H54 (cell line): ENCODE measurements at places on chromosomes 7 and 10.

DNA sequence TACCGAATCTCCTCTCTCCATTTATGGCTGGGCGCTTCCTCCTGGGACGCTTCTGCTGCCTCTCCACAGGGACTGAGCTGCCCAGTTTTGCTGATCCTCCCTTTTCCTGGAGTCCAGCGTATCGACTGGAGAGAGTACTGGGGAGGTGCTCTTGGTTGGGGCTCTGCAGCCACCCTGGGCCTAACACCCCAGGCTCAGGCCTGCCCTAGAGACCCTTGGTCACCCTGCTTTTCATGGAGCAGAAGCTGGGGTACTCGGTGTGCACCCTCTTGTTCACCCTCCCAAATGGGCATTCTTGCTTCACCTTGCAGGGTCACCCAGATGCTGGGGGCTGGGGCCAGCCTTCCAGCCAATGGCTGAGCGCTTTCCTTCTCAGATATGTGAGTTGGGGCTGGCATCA lies 88.8 kb upstream of the RET start:
- no peak for DNase-seq

- no peak for DNase-seq
Measured at GRCh38 chr10:17144757-17145156, 15.1 kb upstream of the CUBN start.

- DNase-seq: peak; percentile 75
Measured at GRCh38 chr10:91901784-91902677, 7.3 kb downstream of the FGFBP3 start.

- no peak for DNase-seq
Measured at GRCh38 chr7:116169060-116169459, 41.3 kb upstream of the TES start.
